H7 (cell line): ENCODE measurements at places on chromosomes 4 and X.

- no peak for DNase-seq
Measured at GRCh38 chrX:68411729-68412128, 21.6 kb downstream of the OPHN1 start.

- DNase-seq, result no peak
Measured at GRCh38 chr4:42816189-42816879, 76.2 kb upstream of the GRXCR1 start.

- no peak for DNase-seq
Measured at GRCh38 chr4:76657443-76657842, 222.4 kb downstream of the SHROOM3 start.

- DNase-seq, result no peak
Measured at GRCh38 chrX:48165241-48165640, 31.4 kb downstream of the SSX5 start.

GRCh38 chr4:7166237-7166636, 26.1 kb upstream of the SORCS2 start:
- peak; percentile 11 for DNase-seq

DNA sequence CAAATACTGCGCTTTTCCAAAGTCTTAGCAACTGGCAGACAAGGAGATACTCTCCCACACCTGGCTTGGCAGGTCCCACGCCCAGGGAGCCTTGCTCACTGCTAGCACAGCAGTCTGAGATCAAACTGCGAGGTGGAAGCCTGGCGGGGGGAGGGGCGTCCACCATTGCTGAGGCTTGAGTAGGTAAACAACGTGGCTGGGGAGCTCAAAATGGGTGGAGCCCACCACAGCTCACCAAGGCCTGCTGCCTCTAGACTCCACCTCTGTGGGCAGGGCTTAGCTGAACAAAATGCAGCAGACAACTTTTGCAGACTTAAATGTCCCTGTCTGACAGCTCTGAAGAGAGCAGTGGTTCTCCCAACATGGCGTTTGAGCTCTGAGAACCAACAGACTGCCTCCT, 23.0 kb upstream of the NFKB1 start:
- DNase-seq, result no peak

GRCh38 chrX:153491351-153491914, 3.3 kb upstream of the BGN start:
- no peak for DNase-seq

- DNase-seq, result peak; percentile 51
Measured at GRCh38 chr4:71229477-71230270, 109.1 kb upstream of the SLC4A4 start.

- no peak for DNase-seq
Measured at GRCh38 chr4:95294321-95294720, 254.5 kb downstream of the UNC5C start.

- no peak for DNase-seq
Measured at GRCh38 chr4:37236165-37236564, 8.4 kb upstream of the NWD2 start.

DNA sequence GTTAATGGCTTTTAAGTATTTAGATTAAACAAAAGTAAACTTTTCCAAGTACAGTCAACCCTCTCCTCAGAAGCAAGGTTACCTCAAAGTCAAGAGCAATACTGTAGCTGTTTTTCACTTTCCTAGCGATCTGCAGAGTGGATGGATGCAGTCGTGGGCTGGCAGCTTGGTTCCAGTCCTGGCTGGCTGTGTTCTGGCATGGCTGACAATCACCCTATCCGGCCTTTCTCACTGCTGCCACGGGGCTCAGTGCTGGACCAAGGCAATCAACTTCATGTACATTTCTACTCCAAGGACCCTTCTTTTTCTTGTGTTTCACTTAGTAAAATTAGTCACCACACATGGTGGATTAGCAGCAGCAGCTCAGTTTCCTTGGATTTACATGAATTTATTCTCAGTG, 208.3 kb downstream of the GABRB1 start:
- no peak for DNase-seq

GRCh38 chr4:35175894-35176293, 1068.4 kb downstream of the ARAP2 start:
- no peak for DNase-seq

GRCh38 chr4:155173371-155173770, 35.1 kb upstream of the NPY2R start:
- DNase-seq, result no peak

- DNase-seq, result no peak
Measured at GRCh38 chr4:37757761-37758160, 68.7 kb upstream of the PGM2 start.

- peak; percentile 70 for DNase-seq
Measured at GRCh38 chr4:73853246-73853704, at the start of gene PF4V1. TSS of gene PF4V1 (plus strand) at chr4:73853296. CDS start at chr4:73853363, 67 bp downstream.

- no peak for DNase-seq
Measured at GRCh38 chr4:138616775-138617174, 374.6 kb upstream of the SLC7A11 start.

GRCh38 chr4:152646221-152646620, 33.6 kb downstream of the TMEM154 start:
- no peak for DNase-seq

DNA sequence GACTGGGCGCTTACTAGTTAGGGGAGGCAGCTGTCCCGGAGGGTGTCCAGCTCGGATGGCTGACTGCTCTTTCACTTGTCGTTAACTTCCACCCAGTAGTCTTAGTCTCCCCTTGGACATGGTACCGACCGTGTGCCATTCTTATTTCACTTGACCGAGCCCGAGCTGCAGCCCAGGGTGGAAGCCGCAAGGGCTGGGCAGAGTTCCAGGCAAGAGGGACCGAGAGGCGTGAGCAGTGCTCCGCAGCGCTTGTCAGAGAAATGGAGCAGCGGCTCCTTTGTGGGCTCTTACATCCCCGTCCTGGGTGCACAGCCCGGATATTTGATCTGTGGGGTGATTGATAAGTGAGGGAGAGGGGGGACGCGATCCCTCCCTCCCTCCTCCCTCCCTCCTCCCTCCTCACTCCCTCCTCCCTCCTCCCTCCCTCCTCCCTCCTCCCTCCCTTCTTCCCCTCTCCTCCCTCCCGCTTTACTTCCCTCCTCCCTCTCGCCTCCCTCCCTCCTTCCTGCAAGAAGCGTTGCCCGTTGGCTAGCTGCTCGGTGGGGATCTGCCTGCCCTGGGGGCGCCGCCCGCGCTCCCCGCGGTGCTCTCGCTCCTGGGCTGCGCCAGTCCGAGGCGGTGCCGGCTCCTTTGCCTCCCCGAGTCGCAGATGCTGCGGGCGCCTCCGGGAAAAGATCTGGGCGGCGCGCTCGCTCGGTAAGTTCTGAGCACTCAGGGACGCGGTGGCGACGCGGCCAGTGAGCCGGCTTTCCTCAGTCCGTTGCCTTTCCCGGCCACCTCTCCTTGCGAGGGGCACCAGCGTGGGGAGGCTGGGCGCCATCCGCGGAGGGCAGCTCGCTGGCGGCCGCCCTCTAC, at the start of gene SLITRK2:
SLITRK2 (plus strand) TSS at position 499 of the 855 bp plus-strand sequence. CDS start 4,597 bp downstream, outside the sequence.
- peak; percentile 60 for DNase-seq

DNA sequence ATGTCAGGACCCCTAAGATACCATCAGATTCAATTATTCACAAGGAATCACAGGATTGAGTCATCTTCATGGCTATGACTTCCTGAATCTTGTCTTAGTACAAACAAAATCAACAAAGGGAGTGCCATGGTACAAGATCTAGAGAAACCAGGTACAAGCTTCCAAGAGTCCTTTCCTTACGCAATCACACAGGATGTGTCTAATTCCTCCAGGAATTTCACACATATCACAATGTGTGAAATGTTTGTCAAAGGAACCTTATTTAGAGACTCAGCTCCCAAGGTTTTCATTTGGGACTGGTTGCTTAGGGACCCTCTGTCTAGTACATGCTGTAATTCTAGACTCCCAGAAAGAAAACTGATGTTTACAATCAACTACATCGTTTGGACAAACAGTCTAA, 83.0 kb downstream of the MAB21L2 start:
- DNase-seq, result no peak

- DNase-seq, result no peak
Measured at GRCh38 chr4:85778632-85779131, 303.7 kb downstream of the ARHGAP24 start.

DNA sequence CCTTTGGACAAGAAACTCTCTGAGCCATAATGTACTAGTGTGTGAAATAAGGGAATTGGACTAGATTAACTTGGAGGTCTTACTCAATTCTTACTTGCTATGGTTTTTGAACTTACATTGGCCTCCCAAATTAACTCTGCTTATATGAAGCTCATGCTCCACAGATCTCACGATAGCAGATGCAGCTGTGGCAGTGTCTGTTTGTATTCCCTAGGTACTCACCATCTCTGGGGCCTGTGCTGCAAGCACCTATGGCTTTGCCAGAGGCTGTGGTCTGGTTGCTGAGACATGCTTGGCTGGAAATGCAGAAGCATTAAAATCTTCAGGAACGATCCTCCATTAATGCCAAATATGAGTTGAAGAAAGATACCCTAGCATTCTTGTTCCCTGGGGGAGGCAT, 112.8 kb downstream of the MSL3 start:
- DNase-seq, result no peak

- no peak for DNase-seq
Measured at GRCh38 chr4:41758884-41759283, 10.4 kb upstream of the PHOX2B start.

GRCh38 chr4:152348670-152349069, 187.2 kb downstream of the FBXW7 start:
- DNase-seq, result peak; percentile 2

- DNase-seq, result no peak
Measured at GRCh38 chrX:131747173-131747572, 203.3 kb downstream of the OR13H1 start.

GRCh38 chr4:153261914-153262313, 57.7 kb downstream of the TRIM2 start:
- no peak for DNase-seq

GRCh38 chrX:71098302-71098701, 2.7 kb downstream of the FOXO4 start:
- peak; percentile 35 for DNase-seq

GRCh38 chrX:23114241-23114640, 114.5 kb downstream of the DDX53 start:
- no peak for DNase-seq

DNA sequence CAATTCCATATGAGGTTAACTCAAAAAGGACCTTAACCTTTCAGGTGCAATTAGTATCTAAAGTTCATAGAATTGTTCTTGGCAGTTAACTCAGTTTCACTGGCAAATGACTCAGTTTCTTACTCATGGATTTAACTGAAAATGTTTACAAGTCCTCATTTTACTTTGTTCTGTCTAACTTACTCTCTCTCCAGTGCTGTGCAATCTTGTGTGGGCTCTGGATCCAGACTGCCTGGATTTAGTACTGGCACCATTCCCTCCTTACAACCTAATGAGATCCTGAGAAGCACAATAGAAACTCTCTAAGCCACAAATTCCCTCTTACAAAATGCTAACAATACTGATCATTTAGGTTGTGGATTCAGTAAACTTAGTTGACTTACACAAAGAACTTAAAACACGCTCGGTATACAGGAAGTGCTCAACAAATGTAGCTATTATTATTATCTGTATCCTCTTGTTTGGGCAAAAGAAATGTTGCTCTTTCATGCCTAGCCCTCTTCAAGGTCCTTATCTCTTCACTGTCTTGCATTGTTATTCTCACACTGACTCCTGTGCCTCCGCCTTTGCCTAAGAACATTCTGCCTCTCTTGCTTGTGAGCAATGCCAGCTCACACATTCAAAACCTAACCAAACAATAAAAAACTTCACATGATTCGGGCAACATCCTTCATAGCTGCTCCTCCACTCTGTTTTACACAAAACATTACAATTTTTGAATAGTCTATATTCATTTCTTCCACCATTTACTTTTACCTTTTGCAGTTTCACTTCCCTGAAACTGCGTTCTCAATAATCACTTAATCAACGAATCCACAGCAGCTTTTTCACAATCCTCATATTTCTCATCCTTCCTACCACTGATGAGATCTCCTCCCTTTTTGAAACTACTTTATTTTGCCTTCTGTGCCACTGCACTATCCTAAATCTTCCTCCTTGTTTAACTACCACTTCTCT, 91.8 kb downstream of the PDE5A start:
- no peak for DNase-seq

DNA sequence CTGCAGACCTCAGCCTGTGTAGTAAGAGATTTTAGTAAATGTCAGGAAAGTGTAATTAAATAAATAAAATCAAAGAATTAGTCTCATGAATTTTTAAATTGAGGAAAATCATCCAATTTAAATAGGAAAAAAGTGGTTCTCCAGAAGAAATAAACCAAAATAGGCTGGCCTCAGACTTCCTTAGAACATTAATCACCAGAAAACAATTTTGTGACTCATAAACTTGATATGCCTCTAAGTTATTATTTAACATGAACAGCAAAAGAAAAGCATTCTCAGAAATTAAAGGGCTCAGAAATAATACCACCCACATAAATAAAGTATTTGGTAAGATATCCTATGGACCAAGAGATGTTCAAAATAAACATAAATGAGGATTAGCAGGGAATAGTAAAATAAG, 14.3 kb downstream of the FAM47B start:
- DNase-seq, result no peak

DNA sequence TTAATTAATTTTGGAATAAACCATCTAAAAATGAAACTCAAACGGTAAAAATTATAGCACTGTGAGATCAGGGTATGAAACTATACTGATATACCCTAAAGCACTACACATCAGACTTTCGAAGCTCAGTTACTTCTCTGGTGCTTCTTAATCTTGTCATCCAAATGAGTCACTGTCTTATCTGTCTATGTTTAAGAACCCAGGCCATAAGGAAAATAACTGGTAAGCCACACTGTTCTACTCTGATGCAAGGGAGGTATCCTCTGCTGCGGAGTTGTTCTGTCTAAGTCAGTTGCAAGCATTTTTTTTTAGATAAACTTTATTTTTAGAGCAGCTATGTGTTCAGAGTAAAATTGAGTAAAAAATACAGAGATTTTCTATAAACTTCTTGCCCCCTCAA, 830.8 kb upstream of the POU3F4 start:
- DNase-seq, result no peak

DNA sequence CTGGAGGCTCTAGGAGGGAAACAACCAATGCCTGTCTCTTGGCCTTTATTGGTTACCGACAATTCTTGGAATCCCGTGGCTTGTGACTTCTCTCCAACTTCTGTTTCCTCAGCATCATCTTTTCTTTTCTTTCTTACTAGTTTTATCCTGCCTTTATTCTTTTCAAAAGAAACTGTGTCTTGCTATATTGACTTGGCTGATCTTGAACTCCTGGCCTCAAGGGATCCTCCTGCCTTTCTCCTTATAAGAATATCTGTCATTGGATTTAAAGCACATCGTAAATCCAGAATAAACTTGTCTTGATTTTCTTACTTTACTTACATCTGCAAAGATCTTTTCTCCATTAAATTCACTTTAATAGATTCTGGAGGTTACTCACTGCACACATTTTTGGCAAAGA, 49.9 kb upstream of the UGT2B10 start:
- no peak for DNase-seq

DNA sequence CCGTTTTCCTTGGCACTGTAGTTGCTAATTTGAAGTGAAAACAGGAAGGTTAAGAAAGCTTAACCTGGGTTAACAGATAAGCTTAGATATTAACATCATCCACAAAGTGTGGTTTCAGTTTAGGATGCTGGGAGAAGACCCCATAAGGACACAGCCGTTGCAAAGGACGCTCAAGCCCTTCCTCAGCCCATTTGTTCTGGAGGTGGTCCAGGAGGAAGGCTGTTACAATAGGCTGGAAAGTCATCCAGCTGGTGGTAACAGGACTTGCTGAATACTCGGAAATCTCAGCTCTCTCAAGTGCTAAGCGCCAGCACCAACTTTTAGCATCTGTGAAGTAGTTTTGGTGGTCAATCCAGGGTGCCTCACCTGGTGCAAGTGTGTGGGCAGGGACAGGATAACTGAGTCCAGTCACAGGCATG, 14.2 kb downstream of the CHST7 start:
- DNase-seq, result no peak

GRCh38 chr4:4668355-4669210, 126.7 kb upstream of the STX18 start:
- no peak for DNase-seq

- DNase-seq, result peak; percentile 66
Measured at GRCh38 chr4:8886612-8887406, 15.2 kb upstream of the HMX1 start.
